ENCODE measurements at places on chromosomes 16 and 17.
A peak's percentile ranks its signal among the peaks of the same experiment; 100 is the strongest.

DNA sequence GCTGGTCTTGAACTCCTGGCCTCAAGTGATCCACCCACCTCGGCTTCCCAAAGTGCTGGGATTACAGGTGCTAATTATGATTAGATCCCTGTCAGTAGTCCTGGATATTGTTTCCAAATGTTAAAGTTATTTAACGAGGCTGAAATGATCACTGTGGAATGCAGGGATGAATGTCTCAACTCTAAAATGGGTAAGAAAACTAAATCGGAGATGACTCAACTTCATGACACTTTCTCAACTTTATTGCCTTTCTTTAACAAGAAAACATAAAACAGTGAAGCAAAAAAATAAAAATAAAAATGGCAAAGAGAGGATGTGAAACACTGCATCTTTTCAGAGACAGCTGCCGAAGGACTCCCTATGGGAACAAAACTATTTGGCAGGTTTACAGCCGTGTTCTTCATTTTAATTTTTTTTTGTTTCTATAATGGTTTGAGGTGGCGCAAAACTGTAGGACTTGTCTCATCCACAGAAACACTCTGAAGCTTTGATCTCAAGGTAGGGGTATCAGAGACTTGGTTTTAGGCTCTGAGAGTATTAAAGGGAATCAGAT, 382.0 kb downstream of the GRIN2A start:
- no peak for DNase-seq

GRCh38 chr17:45227926-45228762, 6.5 kb downstream of the FMNL1 start:
- DNase-seq, result no peak

DNA sequence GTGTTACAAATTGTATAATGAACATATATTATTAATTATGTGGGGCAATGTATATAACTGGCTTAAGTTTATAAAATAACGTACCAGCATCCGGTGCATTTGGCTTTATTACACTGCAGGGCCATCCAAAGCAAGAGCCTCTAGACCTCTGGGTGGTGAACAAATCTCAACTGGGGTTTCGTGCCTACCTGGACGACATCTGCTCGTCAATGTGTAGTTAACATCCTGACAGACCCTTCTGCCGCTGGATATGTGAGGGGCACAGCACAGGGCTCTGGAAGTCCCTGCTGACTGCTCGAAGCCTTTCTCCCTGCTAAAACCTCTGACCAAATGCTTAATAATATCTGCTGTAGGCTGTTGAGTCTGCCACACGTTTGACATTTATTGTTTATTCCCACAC, 2.3 kb downstream of the TMEM186 start:
- DNase-seq, result no peak

DNA sequence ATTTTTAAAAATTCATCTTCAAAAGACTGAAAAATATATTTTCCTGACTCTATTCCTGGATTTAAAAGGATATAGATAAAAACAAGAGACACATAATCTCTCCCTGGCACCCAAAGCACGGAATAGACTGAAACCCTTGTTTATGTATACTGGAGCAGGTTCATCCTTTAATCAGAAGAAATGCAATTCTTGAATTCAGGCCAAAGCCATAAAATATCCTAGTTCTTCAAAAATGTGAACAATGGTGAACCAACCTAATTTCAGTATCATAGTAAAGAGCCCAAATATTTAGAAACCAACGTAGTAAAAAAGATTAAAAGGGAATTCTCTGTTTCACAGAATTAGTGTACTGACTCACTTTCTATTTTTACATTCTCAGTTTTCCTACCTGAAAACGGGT, 188.5 kb upstream of the C17orf78 start:
- DNase-seq, result no peak

DNA sequence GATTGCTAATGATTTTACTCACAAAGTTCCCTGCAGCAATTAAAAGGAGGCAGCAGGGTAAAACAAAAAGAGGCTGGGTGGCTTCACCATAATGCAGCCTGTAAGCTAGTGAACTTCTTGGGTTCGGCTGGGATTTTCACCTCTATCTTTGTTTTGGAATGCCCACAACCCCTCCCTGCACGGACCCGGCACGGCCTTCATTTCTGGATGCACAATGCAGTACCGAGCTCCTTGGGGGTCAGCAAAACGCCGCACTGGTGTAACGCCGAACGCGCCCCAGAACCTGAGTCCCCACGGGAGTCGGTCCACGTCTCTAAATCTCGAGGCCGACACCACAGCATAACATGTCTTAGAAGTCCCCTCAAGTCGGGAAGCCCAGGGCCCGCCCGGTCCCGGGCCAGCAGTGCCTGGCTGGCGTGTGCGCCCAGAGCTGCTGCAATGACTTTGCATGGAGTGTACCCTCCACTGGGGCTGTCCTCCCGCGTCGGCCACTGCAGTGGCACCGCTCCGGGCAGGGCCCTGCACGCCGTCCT, 759 bp downstream of the UBE2O start:
- no peak for DNase-seq

GRCh38 chr16:50679266-50679665, 1.8 kb downstream of the SNX20 start:
- DNase-seq, result no peak

DNA sequence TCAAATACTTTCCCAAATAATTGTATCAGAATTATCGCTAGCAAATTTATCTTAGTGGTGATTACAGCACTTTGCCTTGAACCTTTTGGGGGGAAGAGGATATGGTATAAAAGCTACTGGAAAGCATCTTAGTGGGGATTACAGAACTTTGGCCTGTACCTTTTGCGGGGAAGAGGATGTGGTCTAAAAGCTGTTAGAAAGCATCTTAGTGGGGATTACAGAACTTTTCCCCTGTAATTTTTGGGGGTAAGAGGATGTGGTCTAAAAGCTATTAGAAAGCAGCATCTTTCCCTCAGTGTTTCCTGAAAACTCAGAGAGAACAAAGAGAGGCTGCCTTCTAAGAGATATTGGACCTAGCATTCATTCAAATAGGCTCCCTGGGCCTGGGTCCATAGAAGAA, 4.1 kb downstream of the SLFN12 start:
- DNase-seq, result no peak

DNA sequence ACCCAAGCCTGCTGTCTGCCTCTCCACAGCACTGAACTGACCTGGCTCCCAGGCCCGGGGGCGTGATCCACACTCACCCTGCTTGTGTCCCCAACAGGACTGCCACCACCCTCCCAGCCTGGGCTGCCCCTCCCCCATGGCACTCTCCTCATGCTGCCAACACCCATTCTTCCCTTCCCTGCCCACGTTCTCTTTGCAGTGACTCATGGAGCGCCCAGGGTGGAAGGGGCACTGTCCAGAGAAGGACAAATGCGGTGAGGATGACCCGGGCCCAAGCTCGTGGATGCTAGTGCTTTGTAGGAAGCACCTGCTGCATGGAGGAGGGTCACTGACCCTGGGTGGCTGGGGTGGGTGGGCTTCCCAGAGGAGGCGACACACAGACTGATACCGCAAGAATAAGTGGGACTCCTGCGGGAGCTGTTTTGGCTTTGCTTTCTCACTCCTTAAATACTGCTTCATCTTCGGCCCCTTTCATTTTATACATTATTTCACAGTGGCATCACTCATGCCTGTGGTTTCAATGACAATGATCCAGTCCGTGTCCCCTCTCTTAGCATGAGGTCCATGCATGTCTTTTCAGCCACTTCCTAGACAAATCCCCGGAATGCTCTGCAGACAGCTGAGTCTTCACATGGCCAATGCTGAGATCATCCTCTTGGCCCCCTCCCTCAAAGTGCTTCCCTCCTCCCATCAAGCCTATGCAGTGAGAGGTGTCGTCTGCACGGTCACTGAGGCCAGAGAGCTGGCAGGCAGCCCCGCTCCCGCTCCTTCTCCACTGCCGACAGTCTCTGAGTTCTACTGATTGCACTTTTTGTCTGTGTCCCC, 17.6 kb downstream of the CDK5R1 start:
- no peak for DNase-seq

- no peak for DNase-seq
These were observed 68.5 kb upstream of the ATP2A3 start for GRCh38 chr17:4032738-4033137.

- DNase-seq, result no peak
These were observed 84.6 kb upstream of the GRIN2A start for GRCh38 chr16:10266809-10267208.

GRCh38 chr16:79395591-79395990, 204.9 kb downstream of the MAF start:
- DNase-seq, result no peak

DNA sequence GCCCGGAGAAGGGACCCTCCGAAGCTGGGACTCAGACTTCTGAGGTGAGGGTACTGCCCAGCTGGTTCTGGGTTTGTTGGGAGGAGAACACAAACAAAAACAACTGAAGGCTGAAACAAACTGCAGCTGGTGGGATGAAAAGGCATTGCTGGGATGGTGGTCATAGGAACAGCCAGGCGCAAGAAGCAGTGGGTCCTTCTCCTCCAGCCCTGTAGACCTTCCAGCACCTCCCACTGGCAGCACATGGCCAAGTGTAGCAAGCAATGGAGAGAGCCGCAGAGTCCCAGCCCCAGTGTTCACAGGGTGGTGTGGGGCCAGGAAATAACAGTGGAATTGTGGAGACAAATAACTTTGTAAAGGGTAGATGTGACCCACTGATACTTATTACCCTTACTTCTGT, 48.7 kb upstream of the FOXJ1 start:
- no peak for DNase-seq

GRCh38 chr17:36645422-36645821, 44.0 kb downstream of the MRM1 start:
- DNase-seq, result no peak

DNA sequence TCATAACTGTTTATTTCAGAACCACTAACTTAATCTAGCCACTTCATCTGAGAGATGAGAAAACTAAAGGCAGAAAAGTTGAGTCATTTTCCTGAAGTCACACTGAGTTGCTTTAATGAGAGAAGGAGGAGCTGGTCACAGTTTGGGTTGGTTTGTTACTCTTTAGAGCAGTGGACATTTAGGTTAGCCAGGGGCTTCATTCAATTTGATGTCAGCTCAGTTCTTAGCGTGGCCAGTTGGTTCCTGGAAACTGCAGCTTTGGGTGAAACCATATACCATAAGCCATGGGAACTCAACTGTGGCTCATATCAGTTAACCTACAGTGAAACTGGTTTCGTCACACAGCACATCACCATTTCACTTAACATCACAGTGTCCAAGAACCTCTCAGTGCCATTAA, 59.2 kb upstream of the ADORA2B start:
- no peak for DNase-seq

GRCh38 chr17:47267354-47267828, 13.8 kb downstream of the ITGB3 start:
- no peak for DNase-seq

- peak; percentile 48 for DNase-seq
These were observed 65.9 kb upstream of the IRX6 start for GRCh38 chr16:55257966-55258613.

DNA sequence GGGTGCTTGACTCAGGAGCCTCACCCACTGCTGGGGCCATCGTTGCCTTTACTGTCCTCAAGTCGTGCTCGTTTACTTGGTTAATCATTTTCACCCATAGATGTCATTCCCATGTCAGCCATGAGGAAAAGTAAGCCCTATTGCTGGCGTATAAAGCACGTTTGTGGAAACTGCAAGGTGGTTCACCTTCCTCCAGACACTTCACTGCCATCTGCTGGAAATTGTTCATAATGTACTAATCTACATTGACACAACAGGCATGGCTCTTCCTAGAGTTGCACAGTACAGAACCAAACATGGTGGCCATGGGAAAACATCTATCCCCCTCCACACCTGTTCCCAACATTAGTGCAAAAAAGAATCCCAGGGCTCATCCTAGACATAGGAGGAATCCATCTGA, 116.6 kb downstream of the ZNF18 start:
- DNase-seq, result peak; percentile 20

GRCh38 chr17:73798111-73798748, 154.0 kb upstream of the SDK2 start:
- DNase-seq, result peak; percentile 95

DNA sequence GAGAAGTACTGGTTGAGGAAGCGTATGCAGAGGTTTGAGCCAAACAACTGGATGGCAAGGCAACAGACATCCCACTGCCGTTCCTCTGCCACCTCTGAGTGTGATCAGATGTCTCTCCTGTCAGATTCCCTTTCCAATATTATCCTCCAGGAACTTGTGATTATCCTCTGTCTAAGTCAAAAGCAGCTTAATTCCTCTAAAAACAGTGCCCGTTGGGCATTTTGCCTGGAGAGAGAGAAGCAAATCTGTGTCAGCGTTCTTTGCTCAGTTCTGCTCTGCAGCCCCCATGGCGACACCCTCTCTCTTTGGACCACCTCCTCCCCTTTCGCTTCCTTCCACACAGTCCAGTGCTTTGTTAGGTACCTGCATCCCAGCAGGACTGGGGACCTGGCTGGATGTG, 56.1 kb upstream of the TBX2 start:
- DNase-seq, result no peak

DNA sequence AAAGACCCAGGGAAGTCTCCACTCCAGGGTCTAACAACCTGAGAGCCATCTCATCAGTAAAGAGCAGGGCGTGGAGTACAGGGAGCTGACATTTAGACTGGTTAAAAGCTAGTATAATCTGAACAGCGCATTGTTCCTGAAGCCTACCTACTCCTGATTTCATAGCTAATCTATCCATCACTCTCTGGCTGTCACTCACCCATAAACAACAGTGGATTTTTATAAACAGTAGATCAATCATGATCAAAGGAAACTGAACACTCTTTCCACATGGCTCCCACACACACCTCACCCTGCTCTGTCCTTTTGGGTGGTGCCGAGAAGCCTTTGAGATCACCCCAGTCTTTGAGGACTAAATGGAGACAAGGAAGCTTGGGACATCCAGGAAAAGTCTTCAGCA, 13.0 kb upstream of the COG1 start:
- no peak for DNase-seq
